ENCODE measurements at places on chromosomes 1 and 21.

DNA sequence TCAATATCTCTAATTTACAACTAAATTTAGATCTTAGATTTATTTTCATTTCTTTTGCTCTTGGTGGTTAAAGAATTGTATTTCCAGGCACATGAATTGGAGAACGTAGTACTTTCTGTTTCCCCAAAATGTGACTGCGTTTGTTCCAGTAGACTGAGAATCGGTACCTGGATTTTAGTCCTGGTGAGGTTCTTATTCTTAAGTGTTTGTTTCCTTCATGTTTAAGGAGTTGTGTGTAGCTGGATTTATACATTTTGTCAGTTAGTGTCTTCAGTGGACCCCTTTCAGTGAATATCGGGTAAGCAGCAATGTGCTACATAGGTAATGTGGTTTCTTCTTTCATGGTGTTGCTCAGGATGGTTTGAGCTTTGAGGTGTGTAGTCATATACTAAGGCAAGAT lies 6.8 kb downstream of the MIER1 start:
- no peak for DNase-seq

DNA sequence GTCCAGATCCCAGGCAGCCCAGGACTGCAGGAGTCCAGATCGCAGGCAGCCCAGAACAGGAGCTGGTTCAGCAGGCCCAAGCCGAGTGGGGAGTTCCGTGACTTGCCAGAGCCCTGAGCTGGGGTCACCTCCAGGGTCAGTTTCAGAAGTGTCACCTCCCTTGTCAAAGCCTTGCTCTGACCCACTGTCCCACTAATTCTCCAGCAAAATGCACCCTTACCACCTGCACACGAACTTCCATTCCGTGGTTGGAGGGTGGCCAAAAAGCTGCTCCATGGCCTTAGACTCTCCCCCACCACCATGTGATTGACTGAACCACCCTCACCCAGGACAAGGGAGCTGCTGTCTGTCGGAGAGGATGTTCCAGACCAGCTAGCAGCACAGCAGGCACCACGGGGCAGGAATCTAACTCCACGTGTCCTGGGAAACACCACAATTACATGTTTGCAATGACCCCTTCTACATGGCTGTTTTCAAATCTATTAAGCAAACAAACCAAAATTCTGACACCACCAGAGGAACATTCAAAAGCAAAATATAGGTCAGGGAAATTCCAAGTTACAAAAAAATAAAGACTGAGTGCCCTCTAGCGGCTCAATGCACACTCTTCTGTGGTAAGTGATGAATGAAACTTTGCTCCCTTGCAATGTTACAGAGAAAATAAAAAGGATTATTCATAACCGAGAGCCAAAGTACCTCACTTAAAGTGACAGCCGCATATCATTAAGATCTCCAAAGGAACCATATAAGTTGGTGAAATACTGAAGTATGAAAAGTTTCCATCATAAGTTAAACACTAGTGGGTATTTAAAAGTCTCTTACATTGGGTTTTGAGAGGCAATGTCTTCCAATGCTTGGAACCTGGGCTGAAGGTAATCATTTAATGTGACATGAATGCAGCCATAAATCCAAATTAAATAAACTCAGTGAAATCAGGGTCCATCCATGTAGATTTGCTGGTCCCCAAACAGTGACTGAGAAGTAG lies 76.3 kb downstream of the NPHP4 start:
- no peak for DNase-seq

- no peak for DNase-seq
These were observed 98.1 kb upstream of the NFIA start for GRCh38 chr1:60984062-60984799.

- DNase-seq: no peak
These were observed 23.5 kb downstream of the ANGPTL1 start for GRCh38 chr1:178847396-178847849.

DNA sequence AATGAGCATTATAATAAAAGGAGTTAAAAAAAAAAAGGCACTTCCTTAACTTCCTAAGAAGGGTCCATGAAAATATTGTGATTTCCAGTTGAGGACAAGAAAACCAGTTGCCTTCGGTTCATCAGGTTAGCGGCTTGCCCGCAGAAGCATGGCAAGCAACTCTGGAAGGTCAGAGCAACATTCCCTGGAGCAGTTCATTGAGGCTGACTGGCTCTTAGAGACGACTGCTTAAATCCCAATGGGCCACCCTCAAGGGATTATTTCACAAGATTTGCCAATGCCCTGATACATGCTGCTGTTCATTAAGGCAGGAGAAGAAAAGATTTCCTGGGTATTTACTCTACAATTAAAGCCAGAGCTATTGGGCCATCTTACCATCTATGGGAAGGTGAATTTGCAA lies 29.0 kb upstream of the CASQ2 start:
- DNase-seq: no peak

DNA sequence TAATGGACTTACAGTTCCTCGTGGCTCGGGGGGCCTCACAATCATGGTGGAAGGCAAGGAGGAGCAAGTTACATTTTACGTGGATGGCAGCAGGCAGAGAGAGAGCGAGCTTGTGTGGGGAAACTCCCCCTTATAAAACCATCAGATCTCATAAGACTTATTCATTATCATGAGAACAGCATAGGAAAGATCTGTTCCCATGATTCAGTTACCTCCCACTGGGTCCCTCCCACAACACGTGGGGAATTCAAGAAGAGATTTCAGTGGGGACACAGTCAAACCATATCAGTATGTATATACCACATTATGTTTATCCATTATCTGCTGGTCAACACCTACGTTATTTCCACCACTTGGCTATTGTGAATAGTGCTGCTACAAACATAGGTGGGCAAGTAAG lies 352.3 kb upstream of the B3GALT2 start:
- no peak for DNase-seq

DNA sequence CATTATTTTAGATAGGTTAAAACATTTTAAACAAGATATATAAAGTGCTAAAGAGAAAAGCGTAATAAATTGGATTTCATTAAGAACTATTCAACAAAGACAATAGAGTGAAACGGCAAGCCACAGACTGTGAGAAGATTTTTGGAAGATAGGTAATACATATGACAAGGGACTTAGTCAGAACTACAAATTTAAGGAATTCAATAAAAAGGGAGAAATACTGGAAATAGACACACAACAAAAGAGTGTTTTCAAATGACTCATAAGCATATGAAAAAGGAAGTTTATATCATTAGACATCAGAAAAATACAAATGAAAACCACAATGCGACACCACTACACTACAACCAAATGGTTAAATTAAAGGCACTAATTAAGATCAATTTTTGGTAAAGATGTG lies 90.5 kb downstream of the GDAP2 start:
- no peak for DNase-seq
